Activated T-cell treated with anti-CD3 and anti-CD28 coated beads for 4 hours (primary cell): ENCODE measurements at places on chromosomes 4 and X.
A peak's percentile ranks its signal among the peaks of the same experiment; 100 is the strongest.

DNA sequence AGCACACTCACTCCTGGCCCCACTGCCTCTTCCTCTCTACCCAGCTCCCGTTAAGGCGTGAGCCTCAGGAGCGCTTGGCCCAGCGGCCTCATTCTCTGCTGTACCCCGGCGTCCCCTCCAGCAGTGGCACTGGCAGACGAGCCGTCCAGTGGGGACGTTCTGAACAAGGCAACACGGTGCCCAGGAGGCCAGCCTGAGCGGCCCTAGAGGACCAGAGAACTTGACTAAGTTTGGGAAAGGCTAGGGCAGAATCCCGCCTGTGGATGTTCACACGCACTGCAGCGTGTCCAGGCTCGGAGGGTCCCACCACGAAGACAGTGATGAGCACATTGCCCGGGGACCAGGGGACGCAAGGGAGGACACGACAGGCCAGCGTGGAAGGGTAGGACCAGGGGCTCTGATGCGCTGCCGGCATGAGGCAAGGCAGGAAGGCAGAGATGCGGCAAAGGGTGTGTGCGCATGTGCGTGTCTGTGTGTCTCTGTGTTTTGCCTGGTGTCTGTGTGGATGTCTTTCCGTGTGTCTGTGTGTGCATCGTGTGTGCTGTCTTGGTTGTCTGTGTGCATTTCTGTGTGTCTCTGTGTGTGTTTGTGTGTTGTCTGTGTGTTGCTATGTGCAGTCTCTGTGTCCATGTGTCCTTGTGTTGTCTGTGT is 89.4 kb downstream of the ABLIM2 start:
- no peak for DNase-seq

DNA sequence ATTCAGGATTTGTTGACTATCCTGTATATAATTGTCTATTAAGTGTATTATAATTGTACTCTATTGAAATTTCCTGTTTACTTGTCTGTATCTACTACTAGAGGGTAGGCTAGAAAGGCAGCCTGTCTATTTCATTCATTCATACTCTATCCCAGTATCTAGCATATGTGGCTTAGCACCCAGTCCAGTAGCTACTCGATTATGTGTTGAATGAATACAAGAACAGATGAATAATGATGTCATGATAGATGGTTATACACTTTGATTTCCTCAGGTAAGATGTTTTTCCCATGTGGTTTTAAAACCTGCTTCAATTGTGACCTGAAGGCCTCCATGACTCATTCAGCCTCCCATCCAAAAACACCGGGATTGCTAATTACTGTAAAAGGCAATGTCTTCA is 68.0 kb downstream of the IL21 start:
- no peak for DNase-seq

DNA sequence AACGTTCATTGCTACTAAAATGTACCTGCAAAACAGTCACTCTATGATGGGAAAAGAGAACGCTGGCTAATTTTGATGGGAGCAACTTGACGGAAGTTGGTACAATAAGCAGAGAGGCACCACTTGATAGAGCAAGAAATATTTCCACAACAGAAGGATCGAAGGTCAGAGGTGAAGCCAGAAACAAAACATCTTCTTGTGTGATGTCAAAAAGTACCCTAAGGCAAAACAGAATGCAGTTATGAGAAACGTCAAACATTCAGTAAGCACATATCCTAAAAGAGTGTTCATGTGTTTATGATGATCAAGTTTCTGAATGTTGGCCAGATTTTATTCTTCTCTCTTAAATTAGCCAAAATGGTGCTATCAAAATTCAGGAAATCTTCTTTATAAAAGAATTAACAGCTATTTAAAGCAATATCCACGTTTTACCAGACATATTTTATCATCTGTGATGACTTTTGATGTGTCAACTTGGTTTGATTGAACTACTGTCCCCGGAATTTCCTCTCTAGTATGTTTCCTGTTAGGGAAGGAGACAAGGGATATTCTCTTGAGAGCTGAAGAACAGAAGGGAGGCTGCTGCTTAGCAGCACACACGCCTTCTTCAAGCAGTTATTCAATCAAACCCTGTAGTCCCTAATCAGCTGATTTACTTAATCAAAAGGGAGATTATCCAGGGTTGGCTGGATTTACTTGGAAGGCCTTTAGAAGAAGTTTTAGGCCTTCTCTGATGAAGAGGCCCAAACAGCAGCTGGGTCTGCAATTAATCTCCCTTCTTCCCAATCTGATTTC is 15.7 kb downstream of the AASDH start:
- no peak for DNase-seq

GRCh38 chr4:159159611-159160010 is 56.7 kb downstream of the RAPGEF2 start:
- DNase-seq, result no peak

DNA sequence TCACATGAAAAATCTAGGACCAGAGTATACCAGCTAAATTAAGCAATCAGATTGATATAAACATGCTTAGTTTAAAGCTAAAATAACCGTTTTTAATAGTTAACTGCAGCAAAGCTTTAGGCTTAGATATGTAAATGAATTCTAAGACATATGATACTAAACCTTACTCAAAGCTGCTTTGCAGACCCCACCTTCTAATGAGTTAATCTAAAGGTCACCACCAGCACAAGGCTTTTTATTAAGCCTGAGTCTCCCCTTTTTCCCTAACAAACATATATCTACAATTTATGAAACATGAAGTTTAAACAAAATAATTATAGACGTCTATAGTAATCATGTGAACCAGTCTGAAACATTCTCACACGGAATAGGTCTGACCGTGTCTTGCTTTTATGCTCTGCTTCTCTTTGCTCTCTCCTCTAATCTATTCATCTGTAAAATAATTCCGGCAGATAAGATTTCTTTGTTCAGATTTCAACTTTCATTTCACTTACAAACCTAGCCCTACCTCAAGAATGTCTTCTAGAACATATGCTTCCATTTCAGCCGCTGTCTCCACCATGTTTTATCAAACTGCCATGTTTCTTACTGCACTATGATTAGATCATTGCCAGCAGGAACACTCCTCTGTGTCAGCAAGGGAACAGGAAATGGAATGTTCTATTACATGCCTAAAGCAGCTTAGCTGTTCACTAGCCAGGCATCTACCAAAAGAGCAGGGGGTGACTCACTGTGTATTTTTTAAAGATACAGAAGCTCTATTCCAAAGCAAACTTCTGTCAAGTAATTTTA is 35.9 kb downstream of the ANKRD17 start:
- peak; percentile 40 for DNase-seq

GRCh38 chrX:129981752-129982299 is 609 bp upstream of the BCORL1 start:
- no peak for DNase-seq

- DNase-seq, result no peak
Observed at GRCh38 chrX:39890807-39891206, 207.0 kb downstream of the BCOR start.

DNA sequence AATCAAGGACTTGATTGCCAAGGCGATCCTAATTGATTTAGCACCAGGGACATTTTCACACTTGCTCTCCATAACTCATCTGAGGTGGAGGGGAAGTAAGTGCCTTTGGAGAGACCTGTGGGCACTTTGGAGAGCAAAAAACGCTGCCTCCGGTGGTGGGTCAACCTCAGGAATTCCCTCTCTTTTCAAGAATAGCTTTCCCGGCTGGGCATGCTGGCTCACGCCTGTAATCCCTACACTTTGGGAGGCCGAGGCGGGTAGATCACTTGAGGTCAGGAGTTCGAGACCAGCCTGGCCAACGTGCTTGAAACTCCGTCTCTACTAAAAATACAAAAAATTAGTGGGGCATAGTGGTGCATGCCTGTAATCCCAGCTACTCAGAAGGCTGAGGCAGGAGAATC is 49.2 kb downstream of the PRPS1 start:
- no peak for DNase-seq

- no peak for DNase-seq
Observed at GRCh38 chrX:40109288-40110008, 11.7 kb upstream of the BCOR start.

DNA sequence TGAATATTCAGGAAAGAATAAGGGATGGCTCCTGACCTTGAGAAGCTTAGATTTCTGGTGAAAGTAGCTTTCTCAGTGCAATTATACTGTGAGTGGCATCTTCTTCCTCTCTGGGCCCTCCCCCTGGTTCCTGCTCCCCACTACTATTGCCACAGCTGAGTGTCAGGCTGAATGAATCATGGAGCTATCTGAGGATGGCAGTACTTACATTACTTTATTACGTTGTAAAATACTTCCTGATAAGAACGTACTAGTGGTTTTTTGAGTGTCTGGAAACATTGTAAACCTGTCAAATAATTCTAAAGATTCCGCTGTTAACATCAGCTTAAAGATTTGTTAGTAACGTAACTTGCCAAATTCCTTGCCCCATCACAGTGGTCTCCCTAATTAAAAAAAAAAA is 36.2 kb downstream of the ARHGAP10 start:
- no peak for DNase-seq

- DNase-seq, result no peak
Observed at GRCh38 chr4:93646233-93646930, 182.2 kb upstream of the ATOH1 start.
